ENCODE measurements at places on chromosomes 2 and 18. TPM values are rescaled to one million over a fixed set of nuclear protein-coding genes. Genes with fewer than 3 reads are reported as not detected.

DNA sequence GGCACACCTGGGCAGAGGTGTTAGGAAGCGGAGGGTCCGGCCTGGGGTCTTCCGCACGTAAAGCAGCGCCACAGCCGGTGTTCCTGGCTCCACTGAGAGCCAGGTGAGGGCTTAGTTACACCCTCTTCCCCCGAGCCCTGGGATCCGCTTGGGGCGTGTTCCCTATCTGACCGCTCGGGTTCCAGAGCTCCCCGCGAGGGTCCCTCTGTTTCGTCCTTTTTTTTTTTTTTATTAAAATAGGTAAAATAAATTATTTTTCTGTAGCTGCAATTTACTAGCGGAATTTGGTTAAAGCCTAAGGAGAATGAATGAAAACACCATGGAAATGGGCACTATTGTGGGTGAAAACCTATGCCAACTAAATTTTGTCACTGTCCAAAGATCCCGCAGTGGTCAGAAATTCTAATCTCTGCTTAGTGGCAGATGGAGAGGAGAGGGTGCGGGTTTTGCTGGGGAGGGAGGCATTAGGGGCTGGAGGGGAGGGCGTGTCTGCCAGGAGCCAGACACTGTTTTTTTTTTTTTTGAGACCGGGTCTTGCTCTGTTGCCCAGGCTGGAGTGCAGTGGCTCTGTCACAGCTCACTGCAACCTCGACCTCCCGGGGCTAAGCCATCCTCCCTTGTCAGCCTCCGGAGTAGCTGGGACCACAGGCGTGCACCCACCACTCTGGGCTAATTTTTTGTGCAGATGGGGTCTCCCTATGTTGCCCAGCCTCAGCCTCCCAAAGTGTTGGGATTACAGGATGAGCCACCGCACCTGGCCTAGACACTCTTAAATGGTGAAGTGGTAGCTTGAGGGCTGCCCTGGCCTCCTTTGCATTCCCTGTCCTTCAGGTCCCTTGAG lies 834 bp downstream of the PDCL3 start:
- no peak for DNase-seq
- H3K27me3 ChIP-seq = no peaks in the 10 kb centered on the region
- H3K36me3 ChIP-seq = peaks cover 15% of the 10 kb centered on the region
- H3K27ac ChIP-seq = peak overlapping the region; percentile 90

Gene EFR3B
- 0.23 TPM for total RNA-seq

DNA sequence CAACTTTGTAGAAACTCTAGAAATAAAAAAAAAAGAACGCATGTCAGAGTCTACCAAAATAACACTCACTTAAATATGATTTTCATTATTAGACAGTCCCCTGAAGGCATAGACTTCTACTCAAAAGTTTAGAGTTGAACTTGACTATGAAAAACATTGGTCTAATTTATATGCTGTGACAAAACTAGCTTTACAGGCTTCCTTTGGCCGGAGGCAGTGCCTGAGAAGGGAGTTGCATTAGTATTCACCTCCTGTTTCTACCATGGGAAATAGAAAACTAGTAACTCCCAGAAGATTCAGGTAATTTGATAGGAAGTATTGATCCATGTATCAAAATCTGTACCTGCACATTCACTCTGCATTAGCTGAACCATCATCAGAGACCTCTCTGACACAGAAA lies 163.4 kb upstream of the NOSTRIN start:
- H3K4me1 ChIP-seq = peaks cover 8% of the 10 kb centered on the region
- H3K27ac ChIP-seq = no peak overlapping the region
- no peak overlapping the region for H3K4me3 ChIP-seq
- peaks cover 2% of the 10 kb centered on the region for H3K36me3 ChIP-seq
- H3K27me3 ChIP-seq = no peaks in the 10 kb centered on the region

Gene TBR1
- not detected for total RNA-seq

DNA sequence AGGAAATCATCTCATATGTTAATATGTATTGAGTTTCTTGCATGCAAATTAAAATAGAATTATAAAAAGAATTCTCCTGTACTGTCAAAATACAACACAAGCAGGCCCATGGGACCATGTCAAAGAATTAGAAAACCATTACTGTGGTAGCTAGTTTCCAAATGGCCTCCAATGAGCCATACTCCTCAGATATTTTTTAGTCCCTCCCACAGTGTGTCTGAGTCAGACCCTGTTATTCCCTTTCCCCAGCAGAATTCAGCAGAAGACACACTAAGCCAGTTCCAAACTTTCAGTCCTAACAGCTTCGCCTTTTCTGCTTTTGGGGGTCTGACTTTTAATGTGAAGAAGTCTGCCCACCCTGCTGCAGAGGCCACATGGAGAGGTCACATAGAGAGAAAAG lies 86.7 kb downstream of the FIGN start:
- H3K27ac ChIP-seq = no peak overlapping the region
- DNase-seq = no peak
- H3K27me3 ChIP-seq = no peaks in the 10 kb centered on the region
- no peaks in the 10 kb centered on the region for H3K36me3 ChIP-seq

DNA sequence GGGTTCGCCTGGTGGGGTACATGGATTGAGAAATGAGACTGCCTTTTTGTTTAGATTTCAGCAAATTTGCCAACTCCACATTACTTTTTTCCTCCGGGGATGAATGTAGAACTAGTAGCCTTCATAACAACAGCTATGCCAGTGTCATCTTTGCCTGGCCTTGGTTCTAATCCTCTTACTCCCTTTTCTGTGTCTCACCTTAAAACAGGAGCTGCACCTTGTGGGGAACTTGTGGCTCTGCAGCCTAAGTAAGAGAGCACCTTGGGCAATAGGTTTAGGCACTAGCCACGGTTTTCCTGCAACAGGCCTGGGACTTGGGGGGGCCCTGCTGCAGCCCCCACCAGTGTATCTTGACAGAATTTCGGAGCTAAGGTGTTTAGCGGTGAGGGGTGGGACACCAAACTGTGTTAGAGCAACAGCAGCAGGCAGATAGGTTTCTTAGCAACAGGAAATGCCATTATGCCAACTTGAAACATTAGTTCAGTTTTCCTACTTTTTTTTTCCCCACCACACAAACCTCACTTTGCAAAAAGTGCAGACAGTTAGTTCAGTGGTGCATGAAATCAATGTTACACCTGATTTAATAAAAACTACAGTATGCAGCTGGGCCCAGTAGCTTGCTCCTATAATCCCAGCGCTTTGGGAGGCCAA lies 173.7 kb downstream of the PRKCE start:
- H3K27ac ChIP-seq = no peak overlapping the region
- no peak overlapping the region for H3K4me3 ChIP-seq
- DNase-seq = no peak
- no peaks in the 10 kb centered on the region for H3K36me3 ChIP-seq
- H3K4me1 ChIP-seq = peaks cover 8% of the 10 kb centered on the region
- no peaks in the 10 kb centered on the region for H3K27me3 ChIP-seq

DNA sequence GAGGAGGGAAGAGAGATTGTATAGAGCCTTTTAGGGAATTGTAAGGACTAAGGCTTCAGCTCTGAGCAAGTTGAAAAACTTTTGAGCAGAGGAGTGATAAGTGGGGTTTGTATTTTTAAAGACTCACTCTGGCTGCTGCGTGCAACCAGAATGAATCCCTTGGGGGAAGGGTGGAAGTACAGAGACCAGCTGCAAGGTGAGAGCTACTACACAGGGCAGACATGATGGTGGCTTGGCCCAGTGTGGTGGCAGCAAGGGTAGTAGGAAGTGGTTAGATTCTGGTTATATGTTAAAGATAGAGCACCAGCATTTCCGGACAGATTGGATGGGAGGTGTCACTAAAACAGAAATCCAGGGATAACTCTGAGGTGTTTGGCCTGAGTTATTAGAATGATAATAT lies 10.1 kb upstream of the SESTD1 start:
- no peak for DNase-seq
- H3K4me1 ChIP-seq = no peaks in the 10 kb centered on the region
- H3K4me3 ChIP-seq = no peak overlapping the region
- H3K27ac ChIP-seq = no peak overlapping the region

GRCh38 chr18:48899558-48900174 lies 51.1 kb downstream of the SMAD7 start:
- no peak overlapping the region for H3K27ac ChIP-seq
- no peaks in the 10 kb centered on the region for H3K36me3 ChIP-seq
- H3K4me1 ChIP-seq = peaks cover 16% of the 10 kb centered on the region
- no peaks in the 10 kb centered on the region for H3K27me3 ChIP-seq
- DNase-seq = no peak
- no peak overlapping the region for H3K4me3 ChIP-seq

- H3K4me3 ChIP-seq = peak within 1 kb of the TSS; percentile 7
- no peaks in the 10 kb centered on the region for H3K36me3 ChIP-seq
- no peak within 1 kb of the TSS for H3K27ac ChIP-seq
- peak; percentile 3 for DNase-seq
- peaks cover 6% of the 10 kb centered on the region for H3K4me1 ChIP-seq
- H3K27me3 ChIP-seq = peaks cover 48% of the 10 kb centered on the region
These were observed at the start of gene ZNF385B for GRCh38 chr2:179861416-179862067. TSS of gene ZNF385B (minus strand) at chr2:179861612.

Gene COLEC12
- not detected for total RNA-seq

DNA sequence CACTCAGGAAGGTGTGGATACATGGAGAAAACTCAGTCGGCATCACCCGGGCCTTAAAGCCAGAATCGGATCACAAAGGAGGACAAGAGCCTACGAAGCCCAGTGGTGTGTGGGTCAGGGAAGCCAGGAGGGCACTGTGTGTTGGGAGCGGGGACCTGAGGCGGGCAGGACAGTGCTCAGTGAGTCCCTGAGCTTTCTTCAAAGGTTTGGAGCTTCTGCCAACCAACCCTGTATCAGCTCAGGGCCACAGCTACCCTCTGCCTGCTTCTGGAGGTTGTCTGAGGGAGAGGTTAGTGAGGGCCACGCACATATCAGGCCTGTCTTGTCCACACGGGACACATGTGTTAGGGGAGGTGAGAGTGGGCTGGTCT lies 52.4 kb downstream of the DYSF start:
- H3K4me1 ChIP-seq = no peaks in the 10 kb centered on the region
- H3K4me3 ChIP-seq = no peak overlapping the region
- no peaks in the 10 kb centered on the region for H3K36me3 ChIP-seq
- DNase-seq = no peak

- no peak overlapping the region for H3K4me3 ChIP-seq
- no peaks in the 10 kb centered on the region for H3K4me1 ChIP-seq
- no peak for DNase-seq
- no peak overlapping the region for H3K27ac ChIP-seq
- no peaks in the 10 kb centered on the region for H3K36me3 ChIP-seq
- no peaks in the 10 kb centered on the region for H3K27me3 ChIP-seq
These were observed 345.5 kb upstream of the DSEL start for GRCh38 chr18:67862069-67862468.

DNA sequence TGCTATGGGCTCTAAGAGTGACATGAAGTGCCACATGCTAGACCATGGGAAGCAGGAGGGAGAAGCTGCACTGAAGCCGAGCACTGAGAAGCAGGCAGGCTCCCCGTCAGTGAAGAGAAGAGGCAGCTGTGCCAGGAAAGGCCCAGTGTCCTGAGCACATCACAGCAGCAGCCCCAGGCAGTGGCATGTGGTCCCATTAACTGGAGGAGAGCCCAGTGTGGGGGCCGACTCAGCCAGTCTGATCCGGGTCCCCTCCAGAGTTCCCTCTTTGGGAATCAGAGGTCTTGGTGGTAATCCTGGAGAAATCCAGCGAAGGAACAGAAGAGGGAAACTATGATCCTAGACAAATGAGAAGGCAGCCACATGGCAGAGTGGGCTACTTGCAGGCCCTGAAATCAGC lies 96.7 kb upstream of the ACAA2 start:
- H3K36me3 ChIP-seq = no peaks in the 10 kb centered on the region
- no peak for DNase-seq
- no peaks in the 10 kb centered on the region for H3K27me3 ChIP-seq
- H3K4me1 ChIP-seq = no peaks in the 10 kb centered on the region

- H3K27me3 ChIP-seq = peaks cover 7% of the 10 kb centered on the region
- no peaks in the 10 kb centered on the region for H3K4me1 ChIP-seq
- H3K4me3 ChIP-seq = no peak overlapping the region
- H3K27ac ChIP-seq = no peak overlapping the region
- no peak for DNase-seq
These were observed 319.1 kb downstream of the TRIB2 start for GRCh38 chr2:13035866-13036265.

Gene GYPC
- total RNA-seq = 173 TPM

GRCh38 chr2:227456772-227457171 lies 15.2 kb upstream of the AGFG1 start:
- no peak overlapping the region for H3K4me3 ChIP-seq
- H3K36me3 ChIP-seq = no peaks in the 10 kb centered on the region
- peak overlapping the region; percentile 17 for H3K27ac ChIP-seq
- H3K4me1 ChIP-seq = peaks cover 64% of the 10 kb centered on the region
- DNase-seq = peak; percentile 77

Gene GPR45
- not detected for total RNA-seq

Gene KLHL29
- total RNA-seq = 1.2 TPM

GRCh38 chr2:17475286-17475685 lies 43.0 kb downstream of the RAD51AP2 start:
- no peaks in the 10 kb centered on the region for H3K27me3 ChIP-seq
- H3K27ac ChIP-seq = no peak overlapping the region
- no peak for DNase-seq
- H3K36me3 ChIP-seq = peaks cover 4% of the 10 kb centered on the region
- no peaks in the 10 kb centered on the region for H3K4me1 ChIP-seq
- no peak overlapping the region for H3K4me3 ChIP-seq

Gene CSRNP3
- not detected for total RNA-seq

- H3K27me3 ChIP-seq = peaks cover 10% of the 10 kb centered on the region
- no peak overlapping the region for H3K27ac ChIP-seq
- no peak overlapping the region for H3K4me3 ChIP-seq
- no peaks in the 10 kb centered on the region for H3K36me3 ChIP-seq
- H3K4me1 ChIP-seq = no peaks in the 10 kb centered on the region
These were observed 106.2 kb downstream of the KCTD1 start for GRCh38 chr18:26442126-26442525.

Gene DNER
- total RNA-seq = not detected

Gene STARD6
- not detected for total RNA-seq

GRCh38 chr2:77831898-77832297 lies 309.7 kb upstream of the LRRTM4 start:
- H3K27ac ChIP-seq = no peak overlapping the region
- no peaks in the 10 kb centered on the region for H3K36me3 ChIP-seq
- H3K4me3 ChIP-seq = no peak overlapping the region
- DNase-seq = no peak
- no peaks in the 10 kb centered on the region for H3K4me1 ChIP-seq
- H3K27me3 ChIP-seq = no peaks in the 10 kb centered on the region

Gene SAG
- total RNA-seq = not detected

Gene HJURP
- total RNA-seq = 83.6 TPM

- no peaks in the 10 kb centered on the region for H3K36me3 ChIP-seq
- no peak for DNase-seq
- peaks cover 8% of the 10 kb centered on the region for H3K27me3 ChIP-seq
- peaks cover 7% of the 10 kb centered on the region for H3K4me1 ChIP-seq
These were observed 22.4 kb downstream of the MOGAT1 start for GRCh38 chr2:222693837-222694236.
